Amniotic epithelial cell (primary cell): ENCODE measurements at places on chromosomes 12 and 14.
A peak's percentile ranks its signal among the peaks of the same experiment; 100 is the strongest.

DNA sequence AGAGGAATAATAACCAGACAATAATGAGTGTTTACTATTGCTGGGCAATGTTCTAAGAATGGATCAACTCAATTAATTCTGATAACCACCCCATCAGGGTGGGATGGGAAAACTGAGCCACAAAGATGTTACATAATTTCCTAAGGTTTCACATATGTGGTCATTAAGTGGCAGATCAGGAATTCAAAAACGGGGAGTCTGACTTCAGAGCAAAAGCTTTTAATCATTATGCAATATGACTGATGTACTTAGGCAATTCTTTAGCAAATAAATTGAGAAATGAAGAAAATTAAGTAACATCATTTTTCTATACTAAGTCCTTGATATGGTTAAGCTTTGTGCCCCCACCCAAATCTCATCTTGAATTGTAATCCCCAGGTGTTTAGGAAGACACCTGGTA is 53.4 kb downstream of the PLCZ1 start:
- peak; percentile 55 for DNase-seq

GRCh38 chr12:49236423-49236822 is 28.5 kb upstream of the TUBA1C start:
- no peak for DNase-seq

GRCh38 chr12:98644433-98644711 is 216 bp downstream of the IKBIP start:
- DNase-seq = no peak

GRCh38 chr14:65184032-65184764 is 81.9 kb upstream of the MAX start:
- peak; percentile 35 for DNase-seq

- no peak for DNase-seq
Measured at GRCh38 chr12:232731-233614, 19.0 kb upstream of the SLC6A12 start.

DNA sequence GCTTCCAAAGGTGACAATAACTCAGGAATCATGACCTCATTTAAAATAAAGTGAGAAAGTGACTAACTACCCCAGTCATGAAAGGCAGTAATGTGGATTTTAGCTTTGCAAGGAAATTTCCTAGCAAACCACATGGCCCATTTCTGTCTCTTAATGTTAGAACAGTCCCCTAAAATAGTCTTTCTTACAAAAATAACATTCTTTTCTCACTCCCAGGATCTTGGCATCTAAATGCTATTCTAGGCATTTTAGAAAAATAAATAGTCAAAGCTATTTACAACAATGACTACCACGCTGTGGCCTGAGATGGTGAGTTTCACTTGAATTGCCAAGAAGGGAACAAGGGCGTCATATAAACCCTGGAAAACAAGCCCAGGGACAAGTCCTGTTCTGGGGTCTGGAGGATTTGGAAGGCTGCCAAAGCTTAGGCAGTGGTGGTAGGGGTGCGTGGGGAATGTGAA is 101.2 kb upstream of the CCDC175 start:
- no peak for DNase-seq
